ENCODE measurements at places on chromosomes 1 and 21.

DNA sequence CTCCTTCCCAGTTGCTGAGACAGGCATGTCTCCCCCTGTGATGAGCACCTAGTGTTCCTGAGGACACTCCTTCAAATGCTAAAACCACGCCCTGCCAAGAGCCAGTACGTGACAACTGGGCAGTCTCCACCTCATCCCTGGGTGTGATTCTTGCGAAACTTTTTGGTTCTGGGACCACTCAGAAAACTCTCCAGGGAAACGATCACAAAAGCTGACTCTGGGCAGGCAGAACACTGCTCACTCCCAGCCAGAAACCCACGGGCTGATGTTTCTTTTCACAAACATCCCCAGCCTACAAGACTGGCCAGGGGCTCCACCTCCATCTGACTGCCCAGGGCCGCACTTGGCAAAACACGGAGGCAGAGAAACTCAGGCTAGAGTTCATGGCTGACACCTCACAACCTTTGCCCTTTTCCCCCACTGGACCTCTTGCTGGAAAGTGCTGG lies 24.4 kb downstream of the DHRS3 start:
- no peak for DNase-seq

- no peak for DNase-seq
Observed at GRCh38 chr1:28309702-28310101, 19.1 kb upstream of the MED18 start.

GRCh38 chr1:62318320-62318755 lies 896 bp downstream of the KANK4 start:
- DNase-seq = no peak

DNA sequence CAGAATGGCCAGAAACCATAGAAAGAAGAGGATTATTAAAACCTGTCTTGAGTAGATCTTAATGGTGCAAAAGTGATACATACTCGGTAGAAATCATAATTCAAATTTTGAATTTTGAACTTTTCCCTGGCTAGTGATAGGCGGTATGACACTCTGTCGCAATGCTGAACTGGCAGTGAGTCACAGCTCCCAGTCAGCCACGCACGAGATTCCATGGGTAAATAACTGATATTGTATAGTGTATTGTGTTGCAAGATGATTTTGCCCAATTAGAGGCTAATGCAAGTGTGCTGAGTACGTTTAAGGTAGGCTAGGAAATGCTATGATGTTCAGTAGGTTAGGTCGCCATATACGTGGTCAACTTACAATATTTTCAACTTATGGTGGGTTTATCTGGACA lies 207.0 kb downstream of the SIPA1L2 start:
- DNase-seq = no peak

- no peak for DNase-seq
Observed at GRCh38 chr1:67764633-67765032, 68.6 kb downstream of the GNG12 start.

- DNase-seq = no peak
Observed at GRCh38 chr1:41800311-41800829, 118.4 kb downstream of the HIVEP3 start.

DNA sequence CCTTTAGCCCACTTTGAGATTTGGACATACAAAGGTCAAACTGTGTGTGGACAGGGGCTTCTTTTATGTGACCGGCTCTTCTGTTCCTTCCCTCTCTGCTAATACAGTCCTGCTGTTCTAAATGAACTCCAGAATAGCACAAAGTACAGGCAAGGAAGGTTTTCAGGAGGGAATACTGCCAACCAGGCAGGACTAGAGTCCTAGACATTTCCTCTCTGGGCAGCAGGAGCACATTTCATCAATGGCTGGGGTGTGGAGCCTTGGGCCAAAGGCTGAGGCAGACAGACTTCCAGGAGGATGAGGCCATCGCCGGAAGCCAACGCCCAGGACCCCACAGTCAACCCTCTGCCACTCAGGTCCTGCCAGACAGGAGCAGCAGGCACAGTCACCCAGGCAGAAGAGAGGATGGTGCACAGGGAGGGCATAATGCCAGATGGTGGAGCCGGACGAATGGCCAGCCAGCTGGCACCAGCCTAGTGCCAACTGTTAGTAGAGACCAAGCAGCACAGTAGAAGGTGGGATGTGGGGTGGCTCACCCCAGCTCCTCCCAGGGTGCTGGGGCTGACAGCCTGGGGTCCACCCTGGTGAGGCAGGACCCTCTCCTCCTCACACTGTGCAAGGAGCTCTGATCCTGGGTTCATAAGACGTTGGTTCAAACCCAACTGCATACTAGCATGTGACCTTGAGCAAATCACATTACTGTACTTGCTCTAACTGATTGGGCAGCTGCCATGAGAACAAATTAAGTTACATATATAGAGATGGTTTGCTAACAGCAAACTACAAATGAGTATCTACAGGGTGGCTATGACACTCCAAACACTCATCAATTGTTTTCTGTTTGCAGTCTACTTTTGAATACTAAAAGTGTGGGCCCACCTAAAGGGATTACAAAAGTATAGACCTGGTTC lies 410.7 kb downstream of the SIPA1L2 start:
- DNase-seq = no peak

GRCh38 chr1:28510970-28511440 lies 5.2 kb downstream of the RCC1 start:
- DNase-seq = no peak

Data from CD4-positive, CD25-positive, alpha-beta regulatory T cell (primary cell).